Fibroblast of lung (primary cell): ENCODE measurements at places on chromosomes 7 and 10. TPM values are rescaled to one million over a fixed set of nuclear protein-coding genes. Genes with fewer than 3 reads are reported as not detected.

The TAS2R3 gene
- total RNA-seq, result 1.3 and 2.8 TPM in 2 replicates

The DBNL gene
- 66.8 and 88.2 TPM in 2 replicates for total RNA-seq

The ATP6V0A4 gene
- not detected in 2 replicates for total RNA-seq

The AASS gene
- total RNA-seq, result 31.6 and 49.2 TPM in 2 replicates

The CLCN1 gene
- total RNA-seq, result under 0.01 TPM in 2 replicates

The KNDC1 gene
- 0.26 and 0.50 TPM in 2 replicates for total RNA-seq

The TBL2 gene
- 58.6 and 83.2 TPM in 2 replicates for total RNA-seq

The PROSER2 gene
- total RNA-seq, result 1.8 and 2.6 TPM in 2 replicates

The NODAL gene
- not detected in 2 replicates for total RNA-seq

GRCh38 chr10:70084189-70084588 is 31.5 kb downstream of the MACROH2A2 start:
- no peaks in the 10 kb centered on the region for H3K4me1 ChIP-seq
- no peak overlapping the region for H3K27ac ChIP-seq
- no peak for DNase-seq

DNA sequence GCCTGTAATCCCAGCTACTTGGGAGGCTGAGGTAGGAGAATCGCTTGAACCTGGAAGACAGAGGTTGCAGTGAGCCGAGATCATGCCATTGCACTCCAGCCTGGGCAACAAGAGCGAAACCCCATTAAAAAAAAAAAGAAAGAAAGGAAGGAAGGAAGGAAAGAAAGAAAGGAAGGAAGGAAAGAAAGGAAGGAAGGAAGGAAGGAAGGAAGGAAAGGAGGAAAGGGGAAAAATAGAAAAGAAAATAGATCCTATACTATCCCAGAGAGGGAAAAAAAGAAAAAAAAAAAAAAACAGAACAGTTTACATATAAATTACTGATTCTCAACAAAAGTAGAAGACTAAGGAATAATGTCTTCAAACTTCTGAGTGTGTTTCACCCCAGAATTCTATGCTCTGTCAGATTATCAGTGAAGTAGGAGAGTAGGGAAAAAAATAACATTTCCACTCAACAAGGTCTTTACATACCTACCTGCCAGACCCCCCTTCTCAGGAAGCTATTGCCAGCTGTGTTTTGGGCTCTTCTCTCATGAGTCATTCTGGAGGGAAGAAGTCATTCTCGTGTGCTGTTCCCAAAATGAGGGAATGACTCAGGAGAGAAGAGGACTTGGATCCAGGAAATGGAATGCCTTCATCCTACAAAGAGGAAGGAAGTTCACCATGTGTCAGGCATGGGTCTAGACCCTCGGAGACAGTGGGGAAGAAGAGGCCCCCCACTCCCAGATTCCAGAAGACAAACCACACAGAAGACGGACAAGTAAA is 20.9 kb downstream of the RGS10 start:
- peaks cover 11% of the 10 kb centered on the region for H3K36me3 ChIP-seq
- H3K4me3 ChIP-seq, result no peak overlapping the region
- H3K27ac ChIP-seq, result peak overlapping the region; percentile 79
- peak; percentile 68 for DNase-seq
- H3K4me1 ChIP-seq, result peaks cover 12% of the 10 kb centered on the region

DNA sequence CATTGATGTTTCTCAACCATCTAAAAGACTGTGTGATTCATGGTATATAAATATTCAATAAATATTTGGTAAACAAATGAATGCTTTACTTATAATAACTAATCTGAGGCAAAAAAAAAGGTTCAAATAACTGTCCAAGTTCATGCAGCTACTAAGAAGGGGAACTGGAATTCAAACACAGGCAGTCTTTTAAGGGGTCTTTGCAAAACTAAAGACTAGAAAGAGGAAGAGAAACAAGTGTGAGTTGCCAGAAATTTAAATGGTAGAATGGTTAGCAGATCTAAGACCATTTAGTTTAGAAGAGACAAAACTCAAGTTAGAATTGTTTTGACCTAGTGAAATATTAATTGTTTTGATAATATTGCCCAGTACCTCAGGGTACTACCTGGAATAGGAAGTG is 642.0 kb upstream of the LRRN3 start:
- no peaks in the 10 kb centered on the region for H3K36me3 ChIP-seq
- no peak for DNase-seq
- H3K4me1 ChIP-seq, result no peaks in the 10 kb centered on the region
- no peak overlapping the region for H3K27ac ChIP-seq

GRCh38 chr7:7176406-7177043 is 5.8 kb upstream of the C1GALT1 start:
- DNase-seq, result peak; percentile 89
- H3K4me3 ChIP-seq, result no peak overlapping the region
- peak overlapping the region; percentile 3 for H3K27ac ChIP-seq
- peaks cover 5% of the 10 kb centered on the region for H3K4me1 ChIP-seq
- no peaks in the 10 kb centered on the region for H3K36me3 ChIP-seq

GRCh38 chr10:95558593-95559320 is 2.4 kb downstream of the SORBS1 start:
- no peak overlapping the region for H3K4me3 ChIP-seq
- H3K27me3 ChIP-seq, result peaks cover 4% of the 10 kb centered on the region
- no peak overlapping the region for H3K27ac ChIP-seq

DNA sequence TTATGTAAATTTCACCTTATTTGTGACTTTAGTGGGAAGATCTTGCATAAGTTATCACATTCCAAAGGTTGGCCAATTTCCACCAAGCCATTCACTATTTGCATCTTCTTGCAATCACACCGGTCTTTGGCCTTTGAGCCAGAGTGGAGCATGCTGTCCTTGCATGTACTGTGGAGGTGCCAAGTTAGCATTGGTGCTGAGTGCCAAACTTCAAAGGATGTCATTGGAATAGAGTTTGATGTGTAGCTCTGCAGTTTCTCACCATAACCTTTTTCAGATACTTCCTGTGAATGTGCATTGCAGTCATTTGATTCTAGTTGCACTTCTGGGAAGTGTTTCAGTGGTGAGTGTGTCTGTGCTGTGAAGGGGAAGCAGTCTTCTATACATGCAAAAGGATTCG is 620.6 kb downstream of the SUGCT start:
- no peak overlapping the region for H3K27ac ChIP-seq
- H3K27me3 ChIP-seq, result no peaks in the 10 kb centered on the region
- H3K4me3 ChIP-seq, result no peak overlapping the region
- DNase-seq, result no peak
- no peaks in the 10 kb centered on the region for H3K36me3 ChIP-seq

- H3K36me3 ChIP-seq, result peaks cover 2% of the 10 kb centered on the region
- H3K27ac ChIP-seq, result no peak overlapping the region
- no peaks in the 10 kb centered on the region for H3K4me1 ChIP-seq
- H3K27me3 ChIP-seq, result no peaks in the 10 kb centered on the region
- no peak for DNase-seq
Observed at GRCh38 chr7:129734400-129734799, 122.9 kb downstream of the NRF1 start.

DNA sequence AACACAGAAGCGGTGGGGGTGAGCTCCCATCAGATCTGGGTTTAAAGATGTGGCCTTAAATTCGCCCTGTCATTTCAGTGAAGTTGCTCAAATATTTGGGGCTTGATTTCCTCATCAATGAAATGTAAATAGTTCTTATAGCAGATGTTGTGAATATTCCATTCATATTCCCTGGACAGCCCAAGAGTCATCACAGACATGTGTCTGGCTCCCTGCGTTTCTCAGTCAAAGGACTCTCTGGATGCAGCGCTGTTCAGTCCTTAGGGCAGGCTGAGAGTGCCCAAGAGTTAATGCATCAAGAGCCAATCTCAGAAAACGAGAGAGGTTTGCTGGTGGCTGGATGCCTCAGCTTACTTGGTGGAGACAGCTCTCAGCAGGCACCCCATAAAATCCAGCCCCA is 475.5 kb upstream of the VSTM2A start:
- H3K27me3 ChIP-seq, result no peaks in the 10 kb centered on the region
- H3K4me1 ChIP-seq, result no peaks in the 10 kb centered on the region
- H3K27ac ChIP-seq, result no peak overlapping the region
- no peak for DNase-seq
- H3K36me3 ChIP-seq, result no peaks in the 10 kb centered on the region

DNA sequence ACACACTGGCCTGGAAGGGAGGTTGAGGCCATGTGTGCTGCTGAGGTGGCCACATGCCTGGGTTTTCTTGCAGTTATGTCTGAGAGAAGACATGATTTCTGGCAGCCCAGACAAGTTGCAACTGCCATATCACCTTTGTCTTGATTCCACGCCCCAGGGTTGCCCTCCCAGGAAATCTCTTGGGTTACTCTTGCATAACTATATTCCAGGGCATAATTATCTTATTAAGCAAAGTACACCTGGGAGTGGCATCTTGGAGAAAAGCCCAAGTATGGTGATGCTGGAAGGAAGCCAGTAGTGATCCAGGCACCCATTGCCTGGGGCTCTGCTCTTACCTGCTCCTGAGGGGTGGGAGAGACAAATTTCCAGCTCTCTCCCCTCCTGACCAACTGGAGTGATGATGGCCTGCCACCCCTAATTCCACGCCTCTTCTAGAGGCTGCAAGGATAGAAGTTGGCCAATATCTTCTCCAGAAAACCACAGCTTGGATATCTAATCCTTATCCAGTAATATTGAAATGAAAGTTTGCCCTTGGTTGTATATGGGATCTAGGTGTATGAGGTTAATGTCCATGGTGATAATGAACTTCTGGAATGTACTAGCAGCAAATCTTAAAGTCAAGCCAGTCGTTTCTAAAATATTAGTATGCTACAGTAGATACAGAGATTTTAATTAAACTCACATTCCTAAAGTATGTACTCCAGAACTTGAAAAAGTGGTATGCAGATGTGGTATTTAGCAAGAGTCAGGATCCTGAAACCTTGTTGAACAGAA is 5.0 kb downstream of the AKR1B10 start:
- no peak for DNase-seq
- no peaks in the 10 kb centered on the region for H3K36me3 ChIP-seq
- no peaks in the 10 kb centered on the region for H3K4me1 ChIP-seq
- H3K4me3 ChIP-seq, result no peak overlapping the region
- no peak overlapping the region for H3K27ac ChIP-seq
- peaks cover 5% of the 10 kb centered on the region for H3K27me3 ChIP-seq

DNA sequence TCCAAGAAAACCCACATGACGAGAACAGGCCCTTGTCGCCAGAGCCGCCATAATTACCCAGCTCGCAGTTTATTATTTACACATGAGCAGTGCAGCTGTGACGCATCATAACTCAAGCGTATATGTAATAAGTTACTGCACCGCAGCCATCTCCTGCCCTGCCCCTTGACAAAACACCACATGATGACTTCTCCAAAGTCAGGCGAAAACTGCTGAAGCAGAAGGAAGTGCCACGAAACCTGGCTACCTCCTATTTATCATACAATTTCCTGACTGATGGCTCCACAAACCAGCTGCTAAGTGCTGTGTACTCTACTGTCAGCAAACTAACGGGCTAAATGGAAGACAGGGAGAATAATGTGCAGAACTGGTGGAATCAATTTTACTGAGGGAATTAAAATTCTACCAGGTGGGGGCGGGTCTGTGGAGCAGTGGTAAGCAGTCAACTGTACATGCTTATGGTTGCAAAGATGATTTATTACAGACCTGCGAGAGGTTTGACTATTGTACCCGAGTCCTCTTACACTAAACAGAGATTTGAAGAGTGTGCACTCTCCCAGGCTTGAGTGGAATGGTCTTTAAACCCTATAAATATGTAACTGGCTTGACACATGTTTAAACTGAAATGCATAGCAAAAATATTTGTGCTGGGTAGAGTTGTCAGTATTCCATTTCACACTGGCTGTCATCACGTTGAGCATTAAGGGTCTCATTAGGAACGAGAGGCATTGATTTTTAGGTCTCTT is 156.0 kb downstream of the GLI3 start:
- H3K4me3 ChIP-seq, result no peak overlapping the region
- H3K27ac ChIP-seq, result no peak overlapping the region
- peak; percentile 77 for DNase-seq
- H3K4me1 ChIP-seq, result no peaks in the 10 kb centered on the region

DNA sequence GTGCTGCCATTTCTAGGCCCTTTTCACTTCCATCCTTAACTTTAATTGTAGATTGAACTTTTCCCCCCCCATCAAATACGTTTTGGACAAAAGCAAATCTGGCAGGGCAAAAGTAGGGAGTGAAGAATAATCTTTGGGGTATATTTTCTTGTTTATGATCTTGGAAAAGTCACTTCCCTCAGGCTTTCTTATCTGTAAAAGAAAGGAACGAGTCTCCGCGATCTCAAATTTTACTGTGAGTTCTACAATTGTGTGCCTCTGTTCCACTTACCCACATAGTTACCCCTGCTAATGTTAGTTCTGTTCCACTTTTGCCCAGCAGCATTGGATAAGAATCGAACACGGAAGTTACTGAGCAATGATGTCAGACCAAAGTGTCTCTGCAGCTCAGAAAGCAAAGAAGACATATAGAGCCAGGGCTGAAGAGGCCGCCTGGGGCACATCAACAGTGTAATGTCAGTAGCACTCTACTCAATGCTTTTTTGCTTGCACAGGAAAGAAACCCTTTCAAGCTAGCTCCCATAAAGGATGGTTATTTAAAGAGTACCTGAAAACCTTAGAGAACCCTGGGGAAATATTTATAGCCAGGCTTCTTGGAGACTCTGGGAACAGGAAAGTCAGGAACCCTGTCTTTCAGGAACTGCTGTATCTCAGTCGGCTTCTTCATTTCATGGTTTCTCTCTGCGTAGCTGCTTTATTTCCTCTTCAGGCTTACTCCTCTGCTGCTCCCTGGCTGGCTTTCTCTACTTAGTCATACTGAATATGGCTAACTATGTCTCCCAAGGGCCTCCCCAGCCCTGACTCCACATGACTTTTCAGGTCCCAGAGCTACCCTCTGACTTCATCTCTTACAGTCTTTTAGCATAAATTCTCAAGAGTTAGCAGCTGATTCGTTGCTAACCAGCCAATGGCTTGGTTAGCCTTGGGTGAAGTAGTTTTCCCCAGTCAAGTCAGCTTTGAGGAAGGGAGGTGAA is 123.7 kb upstream of the FAM3C start:
- no peaks in the 10 kb centered on the region for H3K36me3 ChIP-seq
- no peak overlapping the region for H3K27ac ChIP-seq
- no peak for DNase-seq
- H3K4me1 ChIP-seq, result no peaks in the 10 kb centered on the region
- H3K4me3 ChIP-seq, result no peak overlapping the region

DNA sequence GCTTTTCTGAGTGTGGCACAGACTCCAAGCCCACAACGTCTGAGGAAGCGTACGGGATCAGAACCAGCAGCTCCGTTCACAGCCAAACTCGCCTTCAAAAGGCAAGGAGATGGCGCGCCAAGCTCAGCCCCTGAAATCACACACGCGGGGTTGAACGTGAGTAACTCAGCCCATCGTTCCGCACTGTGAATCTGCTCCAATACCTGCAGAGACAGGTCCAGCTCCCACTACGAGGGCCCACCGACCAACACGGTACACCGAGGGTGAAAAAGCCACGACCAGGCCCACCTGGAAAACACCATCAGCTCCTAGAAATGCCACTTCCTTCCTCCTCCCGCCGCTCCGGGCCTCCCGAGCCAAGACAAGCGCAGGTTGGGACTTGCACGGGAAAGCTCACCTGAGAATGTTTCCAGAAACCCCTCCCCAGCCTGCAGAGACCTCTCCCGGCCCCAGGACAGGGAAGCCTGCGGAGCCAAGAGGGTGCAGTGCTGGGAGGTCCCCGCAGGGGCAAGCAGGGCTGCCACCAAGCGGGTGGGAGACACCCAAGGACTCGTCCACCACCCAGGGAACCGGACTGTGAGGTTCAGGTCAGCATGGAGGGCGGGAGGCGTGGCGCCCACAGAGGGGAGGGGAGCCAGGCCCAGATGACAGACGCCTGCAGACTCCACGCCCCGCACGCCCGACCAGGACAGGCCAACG is 93.9 kb upstream of the PDGFA start:
- DNase-seq, result no peak
- no peaks in the 10 kb centered on the region for H3K4me1 ChIP-seq
- no peaks in the 10 kb centered on the region for H3K27me3 ChIP-seq
- H3K27ac ChIP-seq, result no peak overlapping the region
